ENCODE measurements at places on chromosomes 1 and 21. TPM values are rescaled to one million over a fixed set of nuclear protein-coding genes. Genes with fewer than 3 reads are reported as not detected.

GRCh38 chr1:231337472-231338269, at the start of gene EXOC8:
Gene EXOC8 (minus strand): TSS chr1:231337852. CDS start chr1:231337745, 107 bp downstream.
- peak; percentile 95 for DNase-seq

Gene TMEM240
- 4.8 TPM for total RNA-seq

DNA sequence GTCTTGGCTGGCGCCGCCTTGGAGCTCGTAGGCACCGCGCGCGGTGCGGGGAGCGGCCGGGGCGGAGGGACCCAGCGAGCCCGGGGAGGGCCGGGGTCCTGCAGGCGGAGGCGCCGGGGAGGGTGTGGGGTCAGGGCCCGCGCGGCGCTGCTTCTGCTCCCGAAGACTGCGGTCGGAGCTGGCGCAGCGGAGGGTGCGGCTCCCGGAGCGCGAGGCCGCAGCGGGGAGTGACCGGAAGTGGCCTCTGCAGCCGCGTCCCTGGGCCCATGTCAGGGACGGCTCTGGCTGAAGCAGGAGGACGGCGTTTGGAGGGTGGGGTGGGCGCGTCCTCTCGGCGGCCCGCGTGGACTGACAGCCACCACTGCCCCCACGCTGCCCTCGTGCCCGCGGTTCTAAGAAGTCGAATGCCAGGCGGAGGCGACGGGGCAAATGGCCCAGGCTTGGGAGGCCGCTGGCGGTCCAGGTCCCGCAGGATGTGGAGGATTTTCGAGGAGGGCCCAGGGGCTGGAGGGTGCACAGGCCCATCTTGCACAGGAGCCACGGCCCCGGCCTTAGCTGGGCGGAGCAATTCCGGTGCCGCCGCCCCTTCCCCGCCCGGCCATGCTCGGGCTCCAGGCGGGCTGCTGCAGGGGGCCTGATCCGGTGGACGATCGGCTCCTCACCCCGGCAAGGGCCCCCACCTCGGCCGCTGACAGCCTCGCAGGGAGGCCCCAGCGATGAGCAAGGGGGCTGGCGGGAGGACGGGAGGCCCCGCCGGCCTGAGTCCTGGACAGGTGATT, 7.7 kb upstream of the ZNF669 start:
- peak; percentile 10 for DNase-seq

GRCh38 chr1:154999571-155000410, 2.8 kb upstream of the ZBTB7B start:
- DNase-seq = no peak

DNA sequence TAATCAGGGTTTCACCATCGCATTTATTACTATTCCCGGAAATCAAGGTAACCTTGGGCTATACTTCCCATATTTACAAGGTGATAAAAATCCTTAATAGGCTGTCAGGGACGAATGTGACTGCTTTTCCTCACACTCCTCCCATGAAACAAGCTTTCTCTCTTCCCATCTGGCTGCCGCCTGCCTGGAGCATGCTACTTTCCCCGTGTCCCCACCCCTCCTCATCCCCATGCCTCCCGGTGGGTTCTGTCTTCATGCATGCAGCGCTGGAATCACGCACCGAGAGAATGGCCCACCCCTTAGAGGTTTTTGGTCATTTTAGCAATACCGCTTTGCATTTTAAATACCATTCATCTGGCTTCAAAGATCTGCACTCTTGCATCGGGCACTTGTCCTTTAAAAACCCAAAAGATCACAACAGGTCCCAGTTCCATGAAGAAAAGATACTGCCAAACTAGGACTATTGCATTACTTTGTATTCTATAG, 339.1 kb downstream of the NTNG1 start:
- DNase-seq = no peak

Gene LCE1E
- total RNA-seq = not detected

DNA sequence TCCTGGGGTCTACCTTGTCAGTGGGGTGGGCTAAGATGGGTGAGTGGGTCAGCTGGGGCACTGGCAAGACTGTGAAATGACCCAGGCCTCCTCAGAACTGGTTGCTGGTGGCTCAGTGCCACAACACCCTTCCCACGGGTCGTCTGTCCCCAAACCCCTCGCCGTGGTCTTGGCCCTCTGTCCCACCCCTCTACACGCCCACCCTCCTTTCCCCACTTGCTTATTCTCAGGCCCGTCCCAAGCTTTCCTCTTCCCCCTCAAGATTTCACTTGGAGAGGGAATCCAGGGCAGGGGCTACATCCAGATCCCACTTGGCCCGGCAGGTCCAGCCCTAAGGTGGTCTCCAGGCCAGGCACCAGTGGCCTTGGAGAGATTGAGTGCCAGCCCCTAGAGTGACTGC, 16.7 kb downstream of the CSF1 start:
- no peak for DNase-seq

GRCh38 chr1:226584164-226584563, 35.6 kb downstream of the STUM start:
- DNase-seq = no peak

All from HFFc6 (cell line).